Aortic smooth muscle cell (primary cell): ENCODE measurements at places on chromosomes 6 and 20. TPM values are rescaled to one million over a fixed set of nuclear protein-coding genes. Genes with fewer than 3 reads are reported as not detected.

TMC2 gene
- not detected in 2 replicates for total RNA-seq

C6orf89 gene
- 37.8 and 43.8 TPM in 2 replicates for total RNA-seq

MYB gene
- 0.06 and 0.53 TPM in 2 replicates for total RNA-seq

PERP gene
- 10.7 and 15.6 TPM in 2 replicates for total RNA-seq

TBXT gene
- not detected in 2 replicates for total RNA-seq

HLA-G gene
- not detected in 2 replicates for total RNA-seq

HCRTR2 gene
- not detected in 2 replicates for total RNA-seq

TRIM15 gene
- total RNA-seq = not detected in 2 replicates

MAFB gene
- total RNA-seq = 0.99 and 2.4 TPM in 2 replicates

RAET1L gene
- total RNA-seq = not detected in 2 replicates

DCDC2 gene
- total RNA-seq = not detected in 2 replicates

SLC35B2 gene
- 95.3 and 107 TPM in 2 replicates for total RNA-seq

MYCT1 gene
- total RNA-seq = 3.7 and 4.1 TPM in 2 replicates

ERVFRD-1 gene
- total RNA-seq = not detected in 2 replicates

ULBP3 gene
- 15.8 and 22.6 TPM in 2 replicates for total RNA-seq
